Stimulated activated CD4-positive, alpha-beta T cell treated with anti-CD3 and anti-CD28 coated beads, Interleukin-4, amount 100 ng/mL, for 24 hours (primary cell): ENCODE measurements at places on chromosomes 11 and 22.

GRCh38 chr11:131288521-131289091 is 81.8 kb upstream of the NTM start:
- no peak for DNase-seq

DNA sequence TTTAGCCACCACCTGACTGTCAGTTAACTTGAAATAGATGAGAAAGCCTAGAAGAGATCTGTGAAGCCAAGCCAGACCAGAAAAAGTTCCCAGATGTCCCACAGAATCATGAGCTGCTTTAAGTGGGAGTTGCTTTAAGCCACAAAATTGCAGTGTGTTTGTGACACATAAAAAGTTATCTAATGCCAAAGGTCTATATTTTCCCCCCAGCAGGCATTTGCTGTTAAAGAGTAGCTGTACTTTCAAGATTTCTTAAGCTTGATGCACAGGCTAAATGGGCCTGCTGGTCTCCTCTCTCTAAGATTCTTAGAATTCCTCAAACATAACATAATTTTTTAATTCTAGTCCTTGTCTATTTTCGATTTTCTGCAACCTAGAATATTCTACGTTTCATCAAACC is 825.7 kb downstream of the FAM181B start:
- DNase-seq: no peak

DNA sequence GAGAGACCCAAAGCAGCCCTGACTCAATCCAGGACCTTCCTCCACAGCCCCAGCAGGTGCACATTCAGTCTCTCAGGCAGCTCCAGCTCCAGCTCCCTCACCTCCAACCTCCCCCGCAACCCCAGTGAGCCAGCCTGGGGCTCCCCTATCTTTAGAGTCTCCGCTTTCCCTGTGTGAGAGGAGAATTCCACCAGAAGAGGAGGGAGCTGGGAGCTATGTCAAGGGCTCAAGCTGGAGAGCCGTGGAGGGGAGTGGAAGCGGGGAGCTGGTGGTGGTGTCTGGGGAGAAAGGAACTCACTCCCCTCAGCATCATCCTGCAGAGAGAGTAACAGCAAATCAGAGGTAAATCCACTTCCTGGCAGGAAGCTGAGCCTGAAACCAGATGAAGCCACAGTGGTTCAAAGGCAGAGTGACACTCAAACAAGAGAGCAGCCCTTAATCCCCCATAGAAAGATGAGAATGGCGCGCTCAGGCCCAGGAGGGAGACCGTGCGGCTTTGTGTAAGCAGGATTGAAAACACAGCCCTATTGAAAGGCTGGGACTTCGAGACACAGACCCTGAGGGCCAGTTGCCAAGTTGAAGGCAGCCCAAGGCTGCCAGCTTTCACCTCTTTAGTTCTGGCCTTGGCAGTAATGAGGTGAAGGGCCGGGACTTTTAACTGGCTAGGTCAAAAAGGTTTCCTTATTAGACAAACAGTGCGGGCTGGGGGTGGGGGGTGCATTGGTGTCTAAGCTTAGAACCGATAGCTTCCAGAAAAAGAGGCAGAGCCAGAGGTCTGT is 21.4 kb upstream of the CDON start:
- DNase-seq: peak; percentile 11

DNA sequence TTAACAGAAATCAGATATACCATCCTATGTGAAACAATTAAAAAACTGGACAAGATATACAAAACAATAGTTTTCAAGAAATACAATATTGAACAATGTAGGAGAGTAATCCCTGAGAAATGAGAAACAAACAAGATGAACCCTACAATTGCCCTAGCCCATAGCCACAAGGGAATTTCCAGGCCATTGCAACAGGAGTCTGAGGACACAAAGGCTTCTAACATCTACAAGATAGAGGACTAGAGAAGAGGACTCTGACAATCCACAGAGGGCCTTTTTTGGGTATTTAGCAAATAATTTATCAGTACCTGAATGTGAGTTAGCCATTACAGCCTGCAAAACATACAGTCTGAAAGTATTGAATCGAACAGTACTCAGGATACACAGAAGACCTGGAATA is 251.7 kb downstream of the GRM5 start:
- DNase-seq: no peak

DNA sequence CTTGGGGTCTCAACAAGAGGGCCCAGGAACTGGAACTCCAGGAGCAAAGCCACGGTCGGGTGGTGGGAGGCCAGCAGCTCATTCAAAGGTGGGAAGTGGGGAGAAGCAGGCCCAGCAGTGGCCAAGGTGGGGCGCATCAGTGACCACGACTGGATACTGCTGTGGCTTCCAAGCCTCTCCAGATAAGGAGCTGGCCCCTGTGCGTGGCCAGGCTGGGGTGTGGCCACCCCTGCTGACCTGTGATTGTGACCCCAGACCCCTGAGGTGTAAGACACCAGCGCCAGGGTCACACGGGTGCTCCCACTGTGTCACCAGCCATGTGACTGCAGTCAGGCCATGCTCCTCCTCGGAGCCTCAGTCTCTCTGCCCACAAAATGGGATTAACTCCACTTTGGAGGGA is 20.3 kb downstream of the A4GALT start:
- DNase-seq: no peak

DNA sequence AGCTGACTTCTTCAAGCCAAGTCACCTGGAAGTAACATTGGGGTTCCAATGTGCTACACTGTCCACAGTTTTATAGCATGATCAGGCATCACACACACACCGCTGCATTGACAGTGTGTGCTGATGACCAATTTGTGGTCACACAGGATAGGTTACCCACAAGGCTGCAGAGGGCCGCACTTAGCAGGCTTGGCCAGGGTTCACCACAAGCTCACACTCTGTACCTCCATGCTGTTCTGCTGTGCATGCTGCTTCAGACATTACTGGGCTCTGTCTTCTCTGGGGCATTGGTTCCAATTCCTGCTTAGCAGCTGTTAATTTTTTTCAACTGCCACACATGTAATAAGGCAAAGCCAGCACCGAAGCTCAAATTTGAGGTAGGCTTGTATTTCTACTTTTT is 11.0 kb upstream of the NRIP3 start:
- no peak for DNase-seq
